T-helper 9 cell (primary cell): ENCODE measurements at places on chromosomes 7 and 10.

DNA sequence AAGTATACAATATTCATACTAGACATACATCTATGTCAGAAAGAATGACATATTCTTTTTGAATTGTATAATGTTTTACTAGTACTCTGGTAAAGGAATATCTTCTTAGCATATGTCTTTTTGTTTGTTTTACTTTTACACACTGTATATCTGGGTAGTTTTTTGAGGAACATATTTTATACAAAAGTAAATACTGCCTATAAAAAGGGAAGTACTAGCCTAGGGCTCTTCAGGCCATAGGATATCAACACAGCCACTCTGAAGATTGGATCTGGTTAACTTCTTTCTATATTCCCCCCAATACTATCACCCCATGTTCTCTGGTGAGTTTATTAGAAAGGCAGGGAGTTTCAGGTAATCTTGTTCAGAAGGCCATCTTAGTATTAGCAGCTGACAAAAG lies 134.6 kb downstream of the ZNF438 start:
- no peak for DNase-seq

DNA sequence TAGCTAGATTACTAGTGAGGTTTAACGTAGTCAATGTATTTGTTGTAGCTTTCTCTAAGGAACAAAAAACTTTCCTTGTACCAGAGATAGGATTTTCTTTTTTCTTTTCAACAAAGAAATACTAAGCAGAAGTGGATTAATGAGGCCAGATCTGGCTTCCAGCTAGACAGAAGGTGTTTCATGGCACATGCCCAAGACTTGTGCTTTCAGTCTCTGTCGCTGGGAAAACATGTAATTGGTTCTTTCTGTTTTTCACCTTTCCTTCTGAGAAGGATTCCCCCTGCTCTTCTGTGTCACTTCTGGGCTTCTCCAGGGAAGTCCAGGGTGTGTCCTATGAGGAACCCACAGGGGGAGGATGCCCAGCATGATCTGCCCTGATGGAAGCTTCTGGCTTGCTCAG lies 492.2 kb downstream of the CCSER2 start:
- DNase-seq: no peak

GRCh38 chr7:3332308-3332707 lies 31.3 kb downstream of the SDK1 start:
- no peak for DNase-seq

DNA sequence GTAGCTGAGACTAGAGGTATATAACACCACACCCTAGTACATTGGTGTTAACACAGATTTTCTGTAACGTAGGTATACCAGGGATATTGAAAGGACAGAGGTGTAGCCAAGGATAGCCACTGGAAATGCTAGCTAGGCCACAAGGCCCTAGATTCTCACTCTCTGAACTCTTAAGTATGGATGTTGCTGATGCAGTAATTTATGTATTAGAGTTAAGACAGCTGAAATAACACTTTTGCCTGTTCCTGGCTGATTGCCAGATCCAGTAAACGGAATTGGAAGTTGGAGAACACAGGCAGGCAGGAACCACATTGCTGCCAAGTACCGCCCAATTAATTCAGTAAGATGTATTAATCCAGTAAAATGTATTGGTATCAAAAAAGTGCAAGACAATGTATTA lies 1.8 kb downstream of the CALU start:
- DNase-seq: no peak

DNA sequence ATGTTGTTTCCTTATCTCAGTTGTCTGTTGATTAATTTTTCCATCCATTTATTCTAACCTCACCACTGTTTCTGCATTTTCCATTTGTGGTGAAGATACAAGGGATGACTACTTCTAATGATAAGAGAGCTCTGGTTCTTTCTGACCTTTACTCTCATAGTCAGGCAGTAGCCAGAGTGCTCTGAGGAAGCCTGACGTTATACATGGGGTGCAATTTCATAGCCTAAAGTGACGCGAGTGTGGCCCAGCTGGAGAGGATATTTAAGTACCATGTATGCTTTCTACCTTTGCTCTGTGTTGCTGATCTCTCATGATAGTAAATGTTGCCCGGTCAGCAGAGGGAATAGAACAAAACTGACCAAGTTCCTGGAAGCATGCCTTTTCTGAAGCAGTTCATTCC lies 33.9 kb upstream of the CYCS start:
- DNase-seq: no peak

- no peak for DNase-seq
Observed at GRCh38 chr10:6507311-6507710, 72.8 kb downstream of the PRKCQ start.

DNA sequence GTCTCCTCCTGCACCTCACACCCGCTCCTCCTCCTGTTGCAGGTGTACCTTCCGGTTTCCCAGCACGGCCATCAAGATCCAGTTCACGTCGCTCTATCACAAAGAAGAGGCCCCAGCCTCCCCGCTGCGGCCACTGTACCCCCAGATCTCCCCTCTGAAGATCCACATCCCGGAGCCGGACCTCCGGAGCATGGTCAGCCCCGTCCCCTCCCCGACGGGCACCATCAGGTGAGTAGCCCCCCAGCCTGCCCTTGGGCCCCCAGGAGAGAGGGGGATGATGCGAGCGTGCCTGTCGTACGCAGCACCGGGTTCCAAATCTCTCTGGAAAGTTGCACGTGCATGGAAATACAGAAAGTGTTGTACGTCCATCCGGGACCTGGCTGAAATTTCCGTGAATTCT lies 34.6 kb upstream of the AP5Z1 start:
- DNase-seq: no peak

DNA sequence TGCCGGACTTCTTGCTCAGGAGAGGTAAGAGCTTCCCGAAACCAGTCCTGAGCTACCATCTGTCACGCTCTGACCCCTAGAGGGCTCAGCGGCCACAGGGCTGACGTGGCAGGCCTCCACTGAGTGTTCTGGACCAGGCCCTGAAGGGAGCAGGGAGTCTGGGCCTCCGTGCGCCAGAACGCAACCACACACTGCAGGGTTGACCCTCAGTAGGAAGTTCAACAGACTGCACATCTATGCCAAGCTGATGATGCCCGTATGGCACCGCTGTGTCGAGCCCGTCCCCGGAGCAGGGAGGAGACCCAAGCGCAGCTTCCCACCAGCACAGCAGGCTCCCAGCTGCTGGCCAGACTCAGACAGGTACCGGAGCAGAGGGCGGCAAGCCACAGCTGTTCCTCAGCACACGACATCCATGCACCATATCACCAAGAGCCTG lies 39.2 kb downstream of the CAMK2B start:
- DNase-seq: no peak

DNA sequence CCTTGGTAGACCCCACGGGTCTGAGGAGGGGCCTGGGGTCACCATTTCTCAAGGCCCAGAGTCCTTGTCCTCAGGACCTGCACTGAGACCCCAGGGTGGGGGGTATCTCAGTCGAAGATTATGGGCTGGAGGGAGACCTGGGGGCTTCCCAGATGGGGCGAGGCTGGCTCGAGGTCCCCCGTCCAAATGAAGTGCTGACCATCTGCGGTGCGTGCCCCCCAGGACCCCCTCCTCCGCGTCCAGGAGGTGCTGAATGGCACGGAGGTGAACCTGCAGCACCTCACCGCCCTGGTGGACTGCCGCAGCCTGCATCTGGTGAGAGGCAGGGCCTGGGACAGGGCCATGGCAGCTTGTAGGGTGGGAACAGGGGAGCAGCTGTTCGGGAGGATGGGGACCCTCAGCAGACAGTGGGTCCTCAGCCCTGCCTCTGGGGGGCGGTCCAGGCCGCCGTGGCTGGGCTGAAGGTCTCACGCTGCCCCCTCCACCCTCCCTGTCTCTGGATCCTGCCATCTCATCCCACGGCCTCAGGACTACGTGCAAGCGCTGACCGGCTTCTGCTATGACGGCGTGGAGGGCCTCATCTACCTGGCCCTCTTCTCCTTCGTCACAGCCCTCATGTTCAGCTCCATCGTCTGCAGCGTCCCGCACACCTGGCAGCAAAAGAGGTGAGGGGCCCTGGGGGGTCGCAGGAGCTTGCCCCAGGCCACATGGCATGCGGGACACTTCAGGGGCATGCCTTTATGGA lies 24.3 kb downstream of the TTYH3 start:
- DNase-seq: no peak
